NT2/D1 (cell line): ENCODE measurements at places on chromosomes 6 and 20.

DNA sequence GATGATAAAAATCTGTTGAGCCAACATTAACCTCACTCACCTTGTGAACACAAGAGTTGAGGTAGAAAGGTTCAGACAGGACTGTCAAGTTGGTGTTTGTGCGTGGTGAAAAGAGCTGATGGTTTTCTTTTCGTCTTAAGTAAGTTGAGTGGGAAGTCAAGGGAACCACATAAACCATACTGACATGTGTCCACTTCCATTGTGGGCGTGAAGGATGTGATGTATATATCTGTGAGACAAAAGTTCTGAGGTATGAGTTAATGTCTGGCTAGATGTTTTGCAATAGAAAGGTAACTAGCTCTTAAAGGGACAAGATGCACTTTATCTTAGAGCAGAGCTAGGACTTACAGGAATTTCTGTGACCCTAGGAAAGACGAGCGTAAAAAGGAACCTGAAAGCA is 1272.1 kb upstream of the ADGRB3 start:
- no peak for DNase-seq

- DNase-seq: no peak
Observed at GRCh38 chr6:166750108-166750793, 123.2 kb upstream of the RPS6KA2 start.

DNA sequence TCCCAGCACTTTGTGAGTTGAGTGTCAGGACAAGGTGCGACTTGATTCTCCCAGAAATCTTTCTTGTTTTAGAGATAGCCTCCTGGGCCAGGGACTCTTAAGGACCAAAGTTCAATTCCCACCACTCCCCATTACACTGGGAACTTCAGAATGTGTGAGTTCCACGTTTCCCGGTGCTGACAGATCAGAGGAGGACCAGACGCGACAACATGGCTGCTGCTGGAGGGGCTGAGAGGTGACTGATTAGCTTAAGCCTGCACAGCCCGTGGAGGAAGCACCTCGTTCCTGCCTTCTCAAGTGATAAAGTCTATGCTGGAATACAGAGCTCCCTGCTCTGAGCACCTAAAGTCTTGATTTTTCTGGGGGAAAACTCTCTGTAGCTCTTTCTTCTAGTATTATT is 175.2 kb upstream of the FERMT1 start:
- DNase-seq: no peak

- no peak for DNase-seq
Observed at GRCh38 chr6:43924222-43924702, 154.3 kb downstream of the VEGFA start.

DNA sequence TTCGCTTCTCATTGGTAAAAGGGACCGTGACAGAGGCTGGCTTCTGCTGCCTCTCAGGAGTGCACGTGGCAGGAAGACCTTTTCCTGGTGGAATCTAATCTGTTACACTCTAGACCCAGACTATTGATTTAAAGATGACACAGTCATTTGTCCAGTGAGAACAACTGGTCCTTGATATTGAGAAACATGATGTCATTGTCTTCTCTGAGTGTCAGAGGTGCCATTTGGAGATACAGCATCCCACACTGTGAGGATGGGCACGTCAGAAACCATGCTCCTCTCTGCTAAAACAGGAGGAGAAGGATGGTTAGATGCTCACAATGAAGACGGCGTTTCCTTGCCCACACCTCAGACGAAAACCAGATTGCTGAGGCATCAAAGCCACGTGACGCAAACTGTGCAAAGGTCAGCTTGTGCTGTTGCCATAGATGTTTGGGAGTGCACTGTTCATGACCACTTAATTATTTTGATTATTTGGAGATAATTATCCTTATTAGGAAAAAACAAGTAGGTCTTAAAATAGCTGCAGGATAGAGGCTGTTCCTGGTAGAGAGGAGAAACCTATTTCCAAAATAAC is 169.0 kb downstream of the SMOC2 start:
- no peak for DNase-seq

- no peak for DNase-seq
Observed at GRCh38 chr6:167849846-167850459, 23.2 kb downstream of the AFDN start.
